ENCODE measurements at places on chromosomes 13 and 19. TPM values are rescaled to one million over a fixed set of nuclear protein-coding genes. Genes with fewer than 3 reads are reported as not detected.
A peak's percentile ranks its signal among the peaks of the same experiment; 100 is the strongest.

GRCh38 chr19:39154629-39155100 is 29.1 kb downstream of the PAK4 start:
- no peaks in the 10 kb centered on the region for H3K36me3 ChIP-seq
- peaks cover 38% of the 10 kb centered on the region for H3K4me1 ChIP-seq
- H3K27ac ChIP-seq: no peak overlapping the region

DNA sequence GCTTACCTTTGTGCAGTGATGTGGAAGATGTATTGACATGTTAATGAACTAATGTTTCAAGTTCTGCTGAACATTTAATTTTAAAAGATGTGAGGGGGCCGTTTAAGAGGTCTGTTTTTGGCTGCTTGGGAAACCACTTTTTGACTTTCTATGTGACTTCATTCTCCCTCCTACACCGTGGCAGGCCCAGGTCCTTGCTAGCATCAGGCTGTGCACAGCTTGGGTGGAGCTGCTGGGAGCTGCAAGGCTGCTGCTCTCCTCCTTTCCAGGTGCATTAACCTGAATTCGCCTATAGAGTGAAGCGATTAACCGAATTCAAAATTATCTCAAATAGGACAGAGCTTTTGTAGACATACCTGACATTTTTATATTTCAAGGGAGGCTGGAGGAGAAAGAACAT is 249.1 kb downstream of the FGF14 start:
- no peak for DNase-seq
- no peaks in the 10 kb centered on the region for H3K36me3 ChIP-seq
- H3K27me3 ChIP-seq: no peaks in the 10 kb centered on the region
- no peaks in the 10 kb centered on the region for H3K4me1 ChIP-seq
- no peak overlapping the region for H3K27ac ChIP-seq

GRCh38 chr19:36030264-36031148 is 2.2 kb downstream of the CLIP3 start:
- H3K4me1 ChIP-seq: peaks cover 13% of the 10 kb centered on the region
- H3K27ac ChIP-seq: peak overlapping the region; percentile 70
- H3K36me3 ChIP-seq: no peaks in the 10 kb centered on the region
- H3K4me3 ChIP-seq: no peak overlapping the region

The TIMM29 gene
- 32.9 TPM for total RNA-seq
